ENCODE measurements at places on chromosomes 2 and 18.

DNA sequence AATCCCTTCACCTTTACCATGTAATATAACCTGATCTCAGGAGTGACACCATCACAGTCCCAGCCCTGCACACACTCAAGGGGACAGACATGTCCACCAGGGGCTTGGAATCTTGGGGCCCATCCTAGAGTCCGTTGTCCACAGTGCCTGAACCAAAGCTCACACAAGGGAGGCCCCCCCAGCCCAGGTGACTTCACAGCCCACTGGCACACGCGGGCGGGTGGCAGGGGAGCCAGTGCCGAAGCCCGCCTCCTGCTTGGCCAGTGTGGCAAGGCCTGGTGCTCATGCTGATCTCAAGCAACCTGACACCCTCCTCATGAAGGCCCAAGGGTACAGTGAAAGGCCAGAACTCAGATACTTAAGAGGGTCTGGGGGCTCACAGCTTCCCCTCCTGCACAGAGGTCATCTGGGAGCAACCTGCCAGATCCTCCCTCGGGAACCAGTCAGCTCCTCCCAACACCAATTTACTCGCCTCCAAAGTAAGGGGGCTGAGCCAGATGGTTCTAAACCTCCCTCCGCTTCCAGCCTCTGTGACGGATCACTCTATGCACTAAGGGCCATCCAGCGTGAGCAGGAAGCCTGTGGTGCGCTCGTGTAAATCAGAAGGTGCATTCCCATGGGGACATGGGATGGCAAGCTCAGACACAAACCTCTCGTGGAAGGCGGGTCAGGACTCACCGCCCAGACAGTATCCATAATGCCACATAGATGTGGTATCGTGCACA lies 3.2 kb upstream of the RAB17 start:
- no peak for DNase-seq

- DNase-seq, result no peak
Observed at GRCh38 chr2:137999273-137999672, 35.0 kb downstream of the HNMT start.

GRCh38 chr2:58047373-58047935 lies 848 bp downstream of the VRK2 start:
- DNase-seq, result no peak

DNA sequence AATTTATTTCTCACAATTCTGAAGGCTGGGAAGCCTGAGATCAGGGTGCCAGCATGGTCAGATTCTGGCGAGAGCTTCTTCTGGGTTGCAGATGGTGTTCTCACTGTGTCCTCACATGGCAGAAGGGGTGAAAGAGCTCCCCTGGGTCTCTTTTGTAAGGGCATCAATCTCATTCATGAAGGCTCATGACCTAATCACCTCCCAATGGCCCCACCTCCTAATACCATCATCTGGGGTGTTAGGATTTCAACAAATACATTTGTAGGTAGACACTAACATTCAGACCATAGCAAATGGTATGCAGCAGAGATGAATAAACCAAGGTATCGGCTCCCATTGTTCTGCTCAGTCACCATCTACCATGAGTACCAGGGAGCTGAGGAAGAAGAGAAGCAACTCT lies 32.7 kb downstream of the YPEL5 start:
- no peak for DNase-seq

GRCh38 chr2:136114382-136114781 lies 3.6 kb downstream of the CXCR4 start:
- no peak for DNase-seq

GRCh38 chr2:158904627-158905177 lies 63.7 kb upstream of the TANC1 start:
- DNase-seq, result no peak

DNA sequence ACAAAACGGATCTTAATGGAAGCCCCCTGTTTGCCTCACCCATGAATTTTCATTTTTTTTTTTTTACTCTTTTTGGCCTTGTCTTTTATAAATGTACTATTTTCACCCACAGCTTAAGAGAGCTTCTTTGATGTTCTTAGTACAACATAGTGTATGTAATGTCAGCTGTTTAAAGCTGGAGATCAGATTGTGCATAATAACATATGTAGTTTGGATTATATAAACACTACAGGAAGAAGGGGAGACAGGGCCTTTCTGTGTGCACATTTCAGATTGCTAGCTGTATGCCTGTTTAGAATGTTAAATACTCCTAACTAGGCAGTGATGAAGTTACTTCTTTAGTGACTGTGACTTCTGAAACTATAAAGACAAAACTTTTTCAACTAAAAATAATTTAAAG lies 2.1 kb upstream of the TANC1 start:
- no peak for DNase-seq

GRCh38 chr18:79300413-79300812 lies 95.3 kb upstream of the NFATC1 start:
- no peak for DNase-seq

- no peak for DNase-seq
Observed at GRCh38 chr2:240899468-240899865, 3.5 kb upstream of the MAB21L4 start.

DNA sequence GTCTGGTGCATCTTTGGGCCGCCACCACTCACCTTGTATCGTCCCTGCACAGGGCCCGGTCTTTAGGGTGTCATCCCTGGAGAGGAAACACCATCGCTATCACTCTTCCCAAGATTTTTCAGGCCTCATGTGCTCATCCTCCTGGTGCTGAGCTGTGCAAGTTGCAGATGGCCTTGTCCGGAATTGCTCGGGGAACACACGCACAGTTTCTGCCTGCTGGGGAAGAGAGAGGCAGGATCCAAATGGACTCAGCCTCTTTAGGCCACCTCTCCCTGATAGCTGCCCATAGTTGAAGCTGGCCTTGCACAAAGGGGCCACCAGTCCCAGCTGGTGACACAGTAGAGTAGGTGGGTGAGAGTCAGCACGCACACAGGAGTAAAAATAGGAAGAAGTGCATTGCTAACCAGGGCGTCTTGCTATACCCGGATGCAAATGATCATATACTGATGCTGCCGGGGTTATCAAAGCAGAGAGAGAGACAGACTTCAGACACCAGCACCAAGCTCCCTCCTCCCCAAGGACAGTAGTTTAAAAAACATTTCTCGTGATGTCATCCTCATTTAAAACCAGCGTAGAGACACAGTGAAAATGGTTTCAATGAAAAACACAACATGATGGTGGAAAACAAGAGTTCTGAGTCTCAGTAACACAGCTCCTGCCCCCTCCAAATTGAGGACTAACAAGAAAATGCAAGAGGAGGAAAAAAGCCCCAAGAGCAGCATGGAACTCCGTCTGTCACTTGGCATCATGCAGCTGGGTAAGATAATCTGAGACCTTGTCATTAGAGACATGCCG lies 147.5 kb upstream of the NCK2 start:
- DNase-seq, result no peak

- no peak for DNase-seq
Observed at GRCh38 chr2:214076527-214076926, 334.3 kb upstream of the VWC2L start.

DNA sequence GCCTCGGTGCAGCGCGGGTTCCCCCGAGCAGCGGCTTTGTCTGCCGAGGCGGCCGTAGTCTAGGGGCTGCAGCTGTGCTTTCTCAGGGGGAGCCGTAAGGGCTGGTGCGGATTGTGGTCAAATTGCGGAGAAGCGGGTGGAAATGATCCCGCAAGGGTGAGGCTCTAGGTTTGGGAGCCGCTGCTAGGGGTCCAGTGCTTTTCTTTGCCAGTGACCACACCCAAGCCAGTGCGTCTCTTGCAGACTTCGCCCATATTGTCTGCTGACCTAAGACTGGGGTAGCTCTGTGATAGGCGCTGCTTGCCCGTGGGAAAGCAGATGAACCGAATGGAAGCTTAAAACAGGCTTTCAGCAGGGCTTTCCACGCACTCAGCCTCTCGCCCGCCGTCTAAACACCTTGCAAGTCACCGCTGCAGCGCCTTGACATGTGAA lies 2.1 kb downstream of the DPYSL5 start:
- DNase-seq, result no peak

DNA sequence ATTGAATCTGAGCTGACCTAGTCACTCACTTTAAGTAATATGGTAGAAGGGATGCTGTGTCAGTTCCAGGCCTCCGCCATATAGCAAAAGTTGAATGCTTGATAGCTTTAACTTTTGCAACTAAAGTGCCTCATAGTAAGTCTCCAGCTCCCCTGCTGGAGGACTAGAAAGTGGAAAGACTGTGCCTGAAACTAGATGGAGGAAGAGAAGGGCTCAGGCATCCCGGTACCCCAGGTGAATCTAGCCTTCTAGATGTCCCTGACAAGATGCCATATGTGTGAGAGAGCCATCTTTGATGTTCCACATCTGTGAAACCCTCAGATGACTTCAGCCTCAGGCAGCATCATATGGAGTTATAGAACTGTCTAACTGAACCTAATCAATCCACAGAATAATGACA lies 21.0 kb downstream of the OTX1 start:
- no peak for DNase-seq

- DNase-seq, result no peak
Observed at GRCh38 chr2:120439637-120440384, 93.9 kb downstream of the INHBB start.

GRCh38 chr2:168698969-168699368 lies 103.5 kb upstream of the NOSTRIN start:
- no peak for DNase-seq

DNA sequence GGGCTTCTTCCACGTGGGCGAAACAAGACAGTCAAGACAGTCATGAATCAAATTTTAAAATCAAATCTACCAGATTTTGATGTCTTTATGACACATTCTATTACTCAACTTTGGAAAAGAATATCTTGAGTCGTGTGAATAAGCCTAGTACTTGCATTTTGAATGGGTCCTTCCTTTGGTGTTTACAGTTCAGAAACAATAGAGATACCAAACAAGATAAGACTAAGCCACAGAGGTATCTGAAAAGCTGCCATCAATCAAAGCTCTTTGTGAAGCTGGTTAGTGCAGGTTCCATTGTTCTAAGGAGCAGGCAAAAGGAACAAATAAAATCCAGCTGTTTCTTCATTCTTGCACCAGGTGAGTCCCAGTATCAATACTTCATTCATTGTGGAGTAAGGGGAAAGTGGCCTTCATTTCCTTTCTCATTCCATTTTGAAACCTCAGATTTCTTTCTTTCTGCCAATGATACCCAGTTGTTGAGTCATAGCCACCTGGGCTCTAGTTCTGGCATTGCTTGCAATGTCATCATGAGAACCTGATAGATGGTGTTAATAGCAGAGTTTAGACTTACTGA lies 151.7 kb upstream of the L3MBTL4 start:
- DNase-seq, result no peak

DNA sequence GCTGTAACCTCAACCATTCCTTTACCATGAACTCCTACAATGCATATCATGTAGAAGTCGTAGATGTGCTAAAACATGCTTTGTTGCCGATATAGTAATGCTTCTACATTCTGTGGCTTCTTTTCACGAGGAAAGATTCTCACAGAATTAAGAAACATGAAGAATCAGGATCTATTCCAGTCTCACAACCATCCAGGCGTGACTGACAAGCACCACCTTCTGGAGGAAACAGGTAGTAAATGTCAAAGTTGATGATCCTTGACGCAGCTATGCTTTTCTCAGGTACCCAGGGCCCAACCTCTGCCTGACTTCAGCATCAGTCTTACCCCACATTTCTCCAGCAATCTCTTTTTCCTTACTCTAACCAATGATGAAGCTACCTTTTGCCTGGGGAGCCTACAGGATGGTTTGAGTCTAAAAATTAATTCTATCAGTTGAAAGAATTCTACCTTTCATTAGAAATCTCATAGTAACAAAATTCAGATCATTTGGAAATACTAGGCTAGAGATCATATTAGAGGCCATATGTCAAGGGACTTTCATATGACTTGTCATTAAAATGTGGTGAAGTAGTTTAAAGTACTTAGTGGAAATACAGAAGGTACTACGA lies 123.3 kb upstream of the RND3 start:
- peak; percentile 24 for DNase-seq

- no peak for DNase-seq
Observed at GRCh38 chr2:174798801-174799200, 34.5 kb upstream of the CHRNA1 start.

DNA sequence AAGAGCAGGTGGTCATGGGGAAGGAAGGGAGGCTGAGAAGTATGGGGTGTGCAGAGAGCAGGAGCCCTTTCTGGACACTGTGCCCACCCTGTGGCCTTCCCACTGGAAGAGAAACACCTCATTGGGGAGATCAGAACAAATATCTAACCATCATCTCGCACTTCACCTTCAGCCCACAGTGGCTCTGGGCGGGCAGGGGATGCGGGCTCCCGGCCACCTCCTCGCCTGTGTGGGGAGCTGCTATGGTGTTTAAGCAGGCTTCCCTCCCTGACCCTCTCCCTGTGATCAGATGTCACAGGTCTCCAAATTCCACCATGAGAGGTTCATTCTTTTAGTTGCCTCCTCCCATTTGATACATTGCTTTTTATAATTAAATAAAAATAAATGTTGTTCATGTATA lies 5.0 kb downstream of the FBLN7 start:
- DNase-seq, result no peak

DNA sequence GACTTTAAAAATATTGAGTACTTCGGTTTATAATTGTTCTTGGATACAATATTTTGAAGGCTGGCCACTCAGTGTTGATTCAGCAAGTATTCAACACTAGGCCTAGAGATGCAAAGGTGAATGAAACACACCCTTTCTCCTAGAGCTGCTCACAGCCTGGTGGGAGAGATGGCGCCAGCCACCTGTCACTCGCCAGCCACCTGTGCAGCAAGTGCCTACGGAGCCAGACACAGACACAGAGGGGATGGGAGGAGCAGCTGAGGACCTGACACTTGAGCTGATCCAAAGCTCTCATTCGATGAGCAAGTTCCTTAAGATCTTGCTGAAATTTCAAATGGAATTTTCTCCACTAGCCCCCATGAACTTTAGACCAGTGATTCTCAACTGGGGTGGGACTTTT lies 151.1 kb upstream of the RIOK3 start:
- no peak for DNase-seq

- DNase-seq, result no peak
Observed at GRCh38 chr2:160298960-160299359, 98.9 kb upstream of the ITGB6 start.

DNA sequence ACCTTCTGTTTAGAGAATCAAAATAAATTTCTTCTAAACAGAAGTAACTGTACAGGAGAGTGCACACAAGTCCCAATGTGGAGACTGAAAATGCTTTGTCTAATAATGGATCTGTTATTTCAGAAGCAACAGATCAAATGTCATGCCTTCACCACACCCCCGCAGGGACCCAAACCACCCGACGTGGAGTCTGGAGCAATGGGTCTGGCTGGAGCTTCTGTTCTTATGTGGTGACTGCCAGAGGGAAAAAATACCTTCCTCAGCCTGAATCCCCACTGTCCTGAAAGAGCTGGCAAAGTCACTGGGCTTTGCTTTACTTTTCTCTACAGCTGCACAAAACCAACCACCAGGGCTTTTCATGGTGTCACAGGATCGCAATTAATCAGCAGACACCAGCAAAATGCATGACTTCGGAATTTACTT lies 119.0 kb upstream of the ZFP36L2 start:
- peak; percentile 79 for DNase-seq

All from femur (tissue), 1 donor.